Mononuclear cell (primary cell): ENCODE measurements at places on chromosomes 16 and 17. TPM values are rescaled to one million over a fixed set of nuclear protein-coding genes. Genes with fewer than 3 reads are reported as not detected.

Gene ITGB4
- total RNA-seq = 0.10 TPM

Gene ATP2A3
- total RNA-seq = 76.6 TPM

Gene NAGS
- total RNA-seq = 0.42 TPM

Gene CD79B
- 26.0 TPM for total RNA-seq

Gene KRTAP4-6
- total RNA-seq = not detected

Gene SLC6A2
- total RNA-seq = not detected

Gene KRT33B
- total RNA-seq = not detected
